GM23248 (cell line): ENCODE measurements at places on chromosomes 2 and 18.

DNA sequence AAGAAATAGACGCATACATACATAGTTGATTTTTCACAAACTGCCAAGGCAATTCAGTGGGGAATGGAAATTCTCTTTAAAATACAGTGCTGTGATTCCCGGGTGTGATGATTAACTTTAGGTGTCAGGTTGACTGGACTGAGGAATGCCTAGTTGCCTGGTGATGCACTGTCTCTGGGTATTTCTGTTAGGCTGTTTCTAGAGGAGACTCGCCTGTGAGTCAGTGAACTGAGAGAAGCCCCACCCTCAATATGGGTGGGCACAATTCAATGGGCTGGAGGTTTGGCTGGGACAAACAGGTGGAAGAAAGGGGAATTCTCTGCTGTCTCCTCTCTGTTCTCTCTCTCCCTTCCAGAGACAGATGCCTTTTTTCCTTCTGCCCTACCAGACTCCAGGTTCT is 187.6 kb downstream of the ARHGAP28 start:
- peak; percentile 16 for DNase-seq

GRCh38 chr2:227632827-227633226 is 15.5 kb downstream of the SCYGR4 start:
- no peak for DNase-seq

- peak; percentile 10 for DNase-seq
Observed at GRCh38 chr18:8045884-8046281, 478.8 kb downstream of the PTPRM start.

GRCh38 chr2:120600786-120601185 is 134.9 kb upstream of the GLI2 start:
- no peak for DNase-seq

GRCh38 chr18:27600245-27600644 is 415.1 kb upstream of the CHST9 start:
- DNase-seq: no peak

DNA sequence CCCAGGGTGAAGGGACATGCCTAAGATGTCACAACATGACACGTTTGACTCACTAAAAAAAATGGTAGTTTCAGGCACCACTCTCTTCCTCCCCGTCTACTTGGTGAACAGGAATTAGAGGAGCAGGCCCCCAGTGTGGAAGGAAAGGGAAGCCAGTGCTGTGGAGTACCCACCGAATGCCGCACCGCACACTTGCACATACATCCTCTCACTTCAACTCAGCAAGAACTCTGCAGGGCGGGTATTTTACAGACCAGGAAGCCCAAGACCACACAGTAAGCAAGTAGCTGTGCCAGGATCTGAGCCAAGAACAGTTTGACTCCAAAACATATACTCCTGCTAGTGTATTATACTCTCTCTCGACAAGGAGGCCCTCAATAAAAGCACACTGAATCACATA is 69.8 kb downstream of the BCL2 start:
- no peak for DNase-seq

DNA sequence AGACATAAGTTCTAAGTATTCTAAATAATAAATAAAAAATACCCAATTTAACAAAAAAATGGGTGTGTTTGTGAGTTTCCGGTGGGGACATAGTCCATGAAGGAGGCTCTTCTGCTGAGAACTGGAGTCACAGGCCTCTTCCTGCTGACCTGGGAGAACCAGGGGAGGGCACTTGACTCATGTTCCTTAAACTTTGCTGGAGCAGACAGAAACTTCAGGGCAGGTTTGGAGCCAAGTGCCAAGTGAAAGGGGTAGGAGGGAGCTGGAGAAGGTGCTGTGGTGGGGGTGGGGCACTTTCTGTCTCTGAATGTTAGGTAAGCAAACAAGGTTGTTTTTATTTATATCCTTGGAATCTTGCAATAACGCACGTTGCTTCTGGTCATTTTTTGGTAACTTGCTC is 78.8 kb upstream of the TTN start:
- no peak for DNase-seq

GRCh38 chr2:68653538-68653982 is 10.2 kb downstream of the PROKR1 start:
- DNase-seq: no peak

DNA sequence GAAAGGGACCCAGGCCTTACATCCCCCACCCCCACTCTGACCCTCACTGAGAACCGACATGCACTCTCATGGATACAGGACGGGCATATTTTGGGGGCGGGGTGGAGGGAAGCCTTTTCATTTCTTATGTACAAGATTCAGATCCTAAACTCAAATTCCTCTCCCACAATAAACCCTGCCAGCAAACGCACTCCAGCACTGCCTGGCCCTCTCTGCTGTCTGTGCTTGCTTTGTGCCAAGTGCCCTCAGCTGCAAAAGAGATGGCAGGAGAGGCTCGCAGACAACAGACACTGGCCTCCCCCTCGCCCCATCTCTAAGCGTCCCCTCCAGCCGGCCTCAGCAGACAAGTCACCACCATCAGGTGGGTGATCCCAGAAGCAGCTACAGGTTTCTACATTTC is 42.4 kb downstream of the FAM168B start:
- DNase-seq: no peak

- DNase-seq: no peak
Observed at GRCh38 chr2:206802654-206803514, 37.5 kb downstream of the FASTKD2 start.

DNA sequence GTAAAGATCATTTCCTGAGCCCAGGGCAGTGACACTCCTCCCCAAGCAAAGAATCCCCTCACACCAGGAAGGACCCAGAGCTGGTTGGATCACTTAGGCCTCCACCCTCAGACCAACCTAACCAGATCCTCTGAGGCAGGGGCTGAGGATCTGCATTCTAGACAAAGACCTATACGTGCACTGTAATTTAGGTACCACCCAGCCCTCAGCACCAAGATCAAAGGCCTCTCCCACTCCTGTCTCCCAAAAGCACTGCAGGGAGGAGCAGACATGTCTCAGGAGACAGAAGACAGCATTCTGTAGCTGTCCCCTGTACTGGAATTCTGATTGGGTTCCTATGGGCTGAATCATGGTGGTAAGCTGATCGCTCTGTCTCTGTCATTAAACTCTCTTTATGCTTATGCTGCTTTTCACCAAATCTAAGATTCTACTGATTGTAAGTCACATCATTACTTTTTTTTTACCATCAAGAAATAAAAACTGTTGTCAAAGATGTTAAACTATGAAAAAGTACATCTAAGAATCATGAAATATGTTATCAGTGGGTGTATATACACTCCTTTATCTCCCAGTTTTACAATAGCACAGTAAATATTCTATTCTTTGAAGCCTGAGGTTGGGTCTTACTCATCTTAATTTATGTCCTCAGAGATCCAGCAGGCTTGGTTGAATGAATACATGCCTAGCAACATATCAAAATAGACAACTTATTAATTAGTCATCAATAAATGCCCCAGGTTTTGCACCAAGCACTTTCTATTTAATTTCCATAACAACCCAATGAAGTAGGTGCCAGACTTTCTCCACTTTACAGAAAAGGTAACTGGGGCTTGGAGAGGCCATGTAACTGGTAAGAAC is 28.3 kb downstream of the MCFD2 start:
- DNase-seq: peak; percentile 70

DNA sequence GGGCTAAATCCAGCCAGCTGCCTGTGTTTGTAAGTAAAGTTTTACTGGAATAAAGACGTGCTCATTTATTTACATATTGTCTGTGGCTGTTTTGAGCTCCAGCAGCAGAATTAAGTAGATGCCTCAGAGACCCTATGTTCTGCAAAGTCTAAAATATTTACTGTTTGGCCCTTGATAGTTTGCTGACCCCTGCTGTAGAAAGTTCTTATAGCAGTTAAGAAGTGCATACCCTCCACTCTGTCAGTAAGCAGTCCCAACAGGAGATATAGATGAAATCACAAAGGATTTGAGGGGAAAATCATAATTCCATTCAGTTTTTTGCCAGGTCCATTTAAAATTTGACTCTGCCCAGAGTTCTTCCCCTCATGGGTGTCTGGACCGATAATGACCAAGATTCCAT is 50.1 kb upstream of the ITM2C start:
- peak; percentile 46 for DNase-seq

DNA sequence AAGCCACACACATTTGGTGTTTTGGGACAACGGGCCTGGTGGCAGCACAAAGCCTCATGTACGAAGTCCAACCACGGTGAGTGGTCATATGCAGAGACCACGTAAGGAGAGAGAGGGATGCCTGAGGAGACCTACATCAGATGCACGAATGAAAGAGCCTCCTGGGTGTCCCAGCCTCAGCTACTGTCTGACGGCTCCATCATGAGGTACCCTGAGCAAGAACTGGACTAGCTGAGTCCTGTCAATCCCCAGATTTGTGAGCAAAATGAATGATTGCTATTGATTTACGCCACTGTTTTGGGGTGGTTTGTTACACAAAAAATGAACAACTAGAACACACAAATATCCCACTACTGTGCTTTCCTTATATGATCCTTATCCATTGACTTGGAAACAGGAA is 275.7 kb upstream of the KYNU start:
- no peak for DNase-seq

- DNase-seq: no peak
Observed at GRCh38 chr2:236565212-236565611, 4.4 kb upstream of the ACKR3 start.

DNA sequence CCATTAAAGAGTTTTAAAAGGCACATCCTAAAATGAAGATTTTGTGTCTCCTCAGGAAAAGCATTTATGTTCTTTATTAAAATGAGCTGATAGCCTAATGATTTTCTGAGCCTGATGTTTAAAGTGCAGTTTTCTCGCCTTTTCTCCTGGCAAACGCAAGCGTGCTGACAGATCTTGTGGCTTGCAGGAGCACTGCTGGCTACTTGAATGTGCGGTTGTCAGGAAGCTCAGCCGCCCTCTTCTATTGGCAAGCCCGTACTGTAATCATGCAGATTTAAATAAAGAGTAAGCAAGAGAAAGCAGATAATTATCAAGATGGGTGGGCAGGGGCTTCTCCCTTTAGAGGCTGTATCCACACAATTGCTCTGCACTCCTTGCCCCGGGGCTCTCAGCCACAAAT is 139.5 kb upstream of the SPHKAP start:
- no peak for DNase-seq

GRCh38 chr2:26352892-26353291 is 6.3 kb upstream of the ADGRF3 start:
- DNase-seq: peak; percentile 76

- no peak for DNase-seq
Observed at GRCh38 chr2:236993286-236993685, 92.4 kb upstream of the COPS8 start.

- DNase-seq: no peak
Observed at GRCh38 chr2:56615760-56616159, 432.0 kb downstream of the CCDC85A start.

DNA sequence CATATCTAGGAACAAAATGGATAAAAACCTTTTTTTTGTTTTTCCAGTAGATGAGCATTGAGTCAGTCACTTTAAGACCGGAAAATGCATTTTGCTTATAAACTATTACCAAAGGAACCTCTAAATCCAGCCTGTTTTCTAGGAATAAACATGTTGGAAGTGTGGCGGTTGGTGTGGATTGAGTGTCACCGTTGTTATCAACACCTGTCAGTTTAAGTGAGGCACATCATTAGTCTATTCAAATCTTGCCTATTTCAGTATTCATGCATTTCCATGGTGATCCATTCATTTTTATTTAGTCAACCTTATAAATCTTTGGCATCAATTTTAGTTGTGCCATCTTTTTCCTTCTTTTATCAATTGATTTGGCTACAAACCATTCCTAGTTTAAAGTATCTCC is 3.3 kb downstream of the KLHL29 start:
- no peak for DNase-seq

- DNase-seq: no peak
Observed at GRCh38 chr18:58674159-58674558, 2.9 kb downstream of the MALT1 start.

- DNase-seq: no peak
Observed at GRCh38 chr2:79799729-79800128, 286.9 kb downstream of the CTNNA2 start.

DNA sequence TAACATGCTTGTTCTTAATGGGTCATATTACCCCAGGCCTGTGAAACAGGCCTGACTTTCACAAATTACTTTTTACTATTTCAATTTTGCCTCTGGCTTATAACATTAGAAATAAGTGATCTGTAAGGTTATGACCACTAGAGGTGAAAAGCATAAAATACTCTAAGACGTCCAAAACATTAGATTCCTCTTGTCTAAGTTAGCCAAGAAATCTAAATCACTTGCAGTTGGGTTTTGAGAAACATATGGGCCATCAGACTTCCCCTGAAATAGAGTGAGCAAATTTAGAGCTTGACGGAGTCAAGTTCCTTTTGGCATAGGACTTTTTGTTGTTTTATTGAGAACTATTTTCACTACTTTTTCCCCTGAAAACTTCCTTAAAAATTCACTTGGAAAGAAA is 32.7 kb upstream of the RIT2 start:
- no peak for DNase-seq

DNA sequence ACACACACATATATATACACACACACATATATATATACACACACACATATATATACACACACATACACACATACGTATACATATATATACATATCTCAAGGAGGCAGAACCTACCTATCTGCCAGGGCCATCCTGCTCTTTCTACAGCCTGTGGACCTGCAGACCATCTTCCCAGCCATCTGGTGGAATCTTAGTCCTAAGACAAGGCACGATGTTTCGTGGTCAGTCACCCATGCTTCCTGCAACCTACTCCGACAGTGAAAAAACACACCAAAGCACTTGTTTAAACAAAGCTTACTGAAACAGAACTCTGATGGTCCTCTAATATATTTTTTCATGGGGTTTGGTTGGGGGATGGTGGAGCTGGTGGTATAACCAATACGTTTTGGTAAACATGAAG is 164.2 kb upstream of the ZNF521 start:
- no peak for DNase-seq
